ENCODE measurements at places on chromosomes 2 and 18. TPM values are rescaled to one million over a fixed set of nuclear protein-coding genes. Genes with fewer than 3 reads are reported as not detected.

Gene B4GALT6
- 3.6 TPM for total RNA-seq

Gene BMP10
- not detected for total RNA-seq

Gene ALPI
- not detected for total RNA-seq

Gene CNDP1
- total RNA-seq, result not detected

Gene NMS
- total RNA-seq, result not detected

Gene CHRNG
- not detected for total RNA-seq

Gene SNORC
- 0.72 TPM for total RNA-seq

Gene FHOD3
- not detected for total RNA-seq

- no peaks in the 10 kb centered on the region for H3K27me3 ChIP-seq
- no peak for DNase-seq
- peaks cover 13% of the 10 kb centered on the region for H3K4me1 ChIP-seq
These were observed 89.6 kb upstream of the PPP1CB start for GRCh38 chr2:28662044-28662443.

DNA sequence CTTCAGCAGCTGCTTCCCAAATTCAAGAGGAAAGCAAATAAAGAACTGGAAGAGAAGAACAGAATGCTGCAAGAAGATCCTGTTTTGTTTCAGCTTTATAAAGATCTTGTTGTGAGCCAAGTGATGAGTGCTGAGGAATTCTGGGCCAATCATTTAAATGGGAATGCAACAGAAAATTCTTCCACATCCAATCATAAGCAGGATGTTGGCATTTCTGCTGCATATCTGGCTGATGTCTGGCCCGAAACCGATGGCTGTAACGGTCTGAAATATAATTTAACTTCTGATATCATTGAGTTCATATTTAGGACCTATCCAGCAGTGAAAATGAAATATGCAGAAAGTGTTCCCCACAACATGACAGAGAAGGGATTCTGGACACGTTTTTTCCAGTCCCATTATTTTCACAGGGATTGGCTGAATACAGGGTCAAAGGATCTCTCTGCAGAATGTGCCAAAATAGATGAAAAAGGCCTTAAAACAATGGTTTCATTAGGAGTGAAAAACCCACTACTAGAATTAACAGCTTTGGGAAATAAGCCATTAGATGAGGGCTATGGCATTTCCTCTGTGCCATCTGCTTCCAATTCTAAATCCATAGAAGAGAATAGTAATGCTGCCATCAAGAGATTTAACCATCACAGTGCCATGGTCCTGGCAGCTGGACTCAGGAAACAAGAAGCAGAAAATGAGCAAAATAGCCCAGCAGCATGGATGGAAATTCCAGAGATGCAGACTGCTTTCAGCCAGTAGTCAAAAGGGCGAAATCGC, 175.6 kb downstream of the MC4R start:
- no peaks in the 10 kb centered on the region for H3K36me3 ChIP-seq
- no peak overlapping the region for H3K4me3 ChIP-seq
- no peaks in the 10 kb centered on the region for H3K27me3 ChIP-seq
- no peaks in the 10 kb centered on the region for H3K4me1 ChIP-seq
- H3K27ac ChIP-seq, result no peak overlapping the region

DNA sequence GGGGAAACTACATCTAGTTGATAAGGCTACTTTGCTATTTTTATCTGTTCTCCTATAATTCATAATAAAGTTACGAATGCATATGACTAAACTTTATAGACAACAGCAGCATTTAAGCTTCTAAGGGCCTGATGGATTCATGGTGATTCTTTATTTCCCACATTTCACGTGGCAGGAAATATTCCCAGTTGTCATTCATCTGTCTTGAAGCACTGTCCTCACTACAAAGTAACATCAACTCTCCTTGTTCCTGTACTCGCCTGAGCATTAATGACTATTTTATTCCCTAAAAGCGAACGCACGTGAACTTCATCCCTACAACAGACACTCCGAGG, 2.6 kb downstream of the SATB2 start:
- H3K36me3 ChIP-seq, result no peaks in the 10 kb centered on the region
- peaks cover 13% of the 10 kb centered on the region for H3K4me1 ChIP-seq
- no peak overlapping the region for H3K27ac ChIP-seq
- DNase-seq, result no peak
- no peak overlapping the region for H3K4me3 ChIP-seq

- no peak overlapping the region for H3K27ac ChIP-seq
- no peaks in the 10 kb centered on the region for H3K4me1 ChIP-seq
- H3K4me3 ChIP-seq, result no peak overlapping the region
These were observed 146.6 kb downstream of the GBX2 start for GRCh38 chr2:236021499-236022057.

- H3K27ac ChIP-seq, result no peak overlapping the region
- H3K36me3 ChIP-seq, result peaks cover 21% of the 10 kb centered on the region
- DNase-seq, result no peak
- no peak overlapping the region for H3K4me3 ChIP-seq
- peaks cover 4% of the 10 kb centered on the region for H3K4me1 ChIP-seq
These were observed 145.0 kb downstream of the TTC27 start for GRCh38 chr2:32772638-32773447.

DNA sequence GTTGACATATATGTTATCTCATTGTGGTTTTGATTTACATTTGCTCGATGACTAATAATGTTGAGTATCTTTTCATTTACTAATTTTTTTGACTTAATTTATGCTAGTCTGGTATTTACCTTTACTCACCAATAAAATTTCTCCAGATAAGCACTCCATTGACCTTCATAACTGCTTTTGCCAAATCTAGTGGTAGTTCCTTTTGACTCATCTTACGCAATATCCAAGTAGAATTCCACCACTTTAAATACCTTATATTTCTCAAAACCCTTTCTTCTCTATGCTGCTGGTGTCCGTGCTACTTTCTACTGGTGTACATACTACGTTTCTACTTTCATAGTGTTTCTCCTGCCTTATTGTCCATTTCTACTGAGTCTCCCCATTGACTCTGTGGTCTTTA, 407.6 kb upstream of the SPHKAP start:
- H3K4me3 ChIP-seq, result no peak overlapping the region
- H3K36me3 ChIP-seq, result no peaks in the 10 kb centered on the region
- H3K27me3 ChIP-seq, result no peaks in the 10 kb centered on the region
- no peak overlapping the region for H3K27ac ChIP-seq
- DNase-seq, result no peak
- H3K4me1 ChIP-seq, result no peaks in the 10 kb centered on the region

DNA sequence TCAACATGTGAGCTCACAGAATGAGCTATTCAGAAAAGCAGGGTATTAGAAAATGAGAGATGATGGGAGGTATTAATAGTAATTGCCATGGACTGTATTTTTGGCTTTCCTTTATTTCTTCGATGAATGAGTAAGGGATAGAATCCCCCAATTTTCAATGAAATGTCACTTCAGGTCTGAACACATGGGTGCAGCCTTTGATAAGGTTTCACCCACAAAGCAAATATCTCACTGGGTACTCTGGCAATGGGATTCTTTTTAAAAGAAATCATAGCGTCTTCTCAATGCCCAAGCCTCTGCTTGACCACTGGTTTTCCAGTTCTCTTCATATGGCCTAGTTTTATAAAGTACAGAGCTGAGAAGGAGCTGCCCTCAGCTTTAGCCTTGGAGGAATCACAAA, 610.5 kb upstream of the FANCL start:
- no peak for DNase-seq
- no peak overlapping the region for H3K4me3 ChIP-seq
- H3K27me3 ChIP-seq, result no peaks in the 10 kb centered on the region
- H3K36me3 ChIP-seq, result no peaks in the 10 kb centered on the region
- H3K27ac ChIP-seq, result no peak overlapping the region
- no peaks in the 10 kb centered on the region for H3K4me1 ChIP-seq

DNA sequence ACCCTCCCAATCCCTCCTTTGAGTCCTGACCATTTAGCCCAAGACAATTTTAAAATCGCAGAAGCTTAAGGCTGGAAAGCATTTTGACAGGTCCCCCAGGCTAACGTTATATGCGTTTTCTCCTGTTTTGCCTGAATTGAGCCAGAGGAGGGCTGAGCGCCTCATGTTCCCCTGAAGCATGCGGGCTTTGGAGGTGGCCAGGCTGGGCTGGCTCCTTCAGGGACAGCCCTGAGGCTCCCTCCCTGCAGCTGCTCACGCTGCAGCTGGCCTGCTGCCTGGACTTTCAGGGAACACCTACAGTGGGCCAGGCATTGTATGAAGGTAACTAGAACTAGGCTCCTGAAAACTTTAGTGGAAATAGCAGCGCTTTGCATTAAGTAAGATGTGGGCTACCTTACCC, 179.2 kb downstream of the ACKR3 start:
- H3K36me3 ChIP-seq, result no peaks in the 10 kb centered on the region
- no peaks in the 10 kb centered on the region for H3K4me1 ChIP-seq
- no peaks in the 10 kb centered on the region for H3K27me3 ChIP-seq
- no peak overlapping the region for H3K27ac ChIP-seq

GRCh38 chr2:217959723-217960122, 43.1 kb downstream of the TNS1 start:
- H3K27ac ChIP-seq, result no peak overlapping the region
- no peaks in the 10 kb centered on the region for H3K36me3 ChIP-seq
- no peak overlapping the region for H3K4me3 ChIP-seq
- peaks cover under 1% of the 10 kb centered on the region for H3K27me3 ChIP-seq
- no peak for DNase-seq
- no peaks in the 10 kb centered on the region for H3K4me1 ChIP-seq

DNA sequence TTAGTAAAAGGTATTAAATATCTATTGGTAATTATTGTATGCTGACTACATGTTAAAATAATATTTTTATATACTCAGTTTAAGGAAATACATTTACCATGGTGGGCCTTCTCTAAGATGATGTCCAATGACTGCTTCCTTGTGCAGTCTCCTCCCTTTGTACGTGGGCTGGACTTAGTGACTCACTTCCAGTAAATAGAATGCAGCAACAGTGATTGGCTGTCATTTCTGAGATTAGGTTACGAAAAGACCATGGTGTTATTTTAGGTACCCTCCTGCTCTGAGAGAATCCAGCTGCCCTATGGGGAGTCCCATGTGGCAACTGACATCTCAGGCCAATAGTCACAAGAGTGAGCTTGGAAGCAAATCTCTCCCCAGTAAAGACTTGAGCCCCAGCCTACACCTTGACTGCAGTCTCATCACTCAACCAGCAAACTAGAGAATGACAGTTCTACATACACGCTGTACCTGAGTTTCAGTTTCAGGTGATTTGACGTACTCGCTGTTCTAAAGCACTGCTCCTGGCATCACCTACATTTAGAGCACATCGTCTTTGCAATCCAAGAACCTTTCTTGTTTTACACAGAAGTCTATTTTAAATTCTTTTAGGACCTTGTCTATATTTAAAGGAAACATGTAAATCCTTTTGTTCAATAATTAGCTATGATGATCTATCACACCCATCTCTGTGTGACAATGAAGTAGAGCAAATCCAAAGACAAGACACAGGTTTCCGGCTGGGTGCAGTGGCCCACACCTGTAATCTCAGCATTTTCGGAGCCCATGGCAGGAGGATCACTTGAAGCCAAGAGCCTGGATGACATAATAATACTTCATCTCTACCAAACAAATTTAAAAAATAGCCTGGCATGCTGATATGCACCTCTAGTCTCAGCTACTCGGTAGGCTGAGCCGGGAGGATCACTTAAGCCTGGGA, 87.2 kb downstream of the COBLL1 start:
- H3K27me3 ChIP-seq, result no peaks in the 10 kb centered on the region
- no peaks in the 10 kb centered on the region for H3K4me1 ChIP-seq
- no peaks in the 10 kb centered on the region for H3K36me3 ChIP-seq

- H3K36me3 ChIP-seq, result peaks cover 9% of the 10 kb centered on the region
- H3K27ac ChIP-seq, result no peak overlapping the region
- no peak for DNase-seq
- peaks cover 3% of the 10 kb centered on the region for H3K4me1 ChIP-seq
- no peaks in the 10 kb centered on the region for H3K27me3 ChIP-seq
- H3K4me3 ChIP-seq, result no peak overlapping the region
These were observed 36.6 kb downstream of the EXOC6B start for GRCh38 chr2:72789241-72789640.

GRCh38 chr2:68739595-68740399, 5.2 kb downstream of the ARHGAP25 start:
- H3K27me3 ChIP-seq, result no peaks in the 10 kb centered on the region
- peak; percentile 44 for DNase-seq
- H3K36me3 ChIP-seq, result peaks cover 29% of the 10 kb centered on the region
- no peak overlapping the region for H3K27ac ChIP-seq
- H3K4me1 ChIP-seq, result peaks cover 65% of the 10 kb centered on the region

- H3K27me3 ChIP-seq, result peaks cover 13% of the 10 kb centered on the region
- H3K4me1 ChIP-seq, result no peaks in the 10 kb centered on the region
- H3K36me3 ChIP-seq, result no peaks in the 10 kb centered on the region
- no peak for DNase-seq
- H3K4me3 ChIP-seq, result no peak overlapping the region
These were observed 86.4 kb upstream of the KLHL29 start for GRCh38 chr2:23298551-23298950.

DNA sequence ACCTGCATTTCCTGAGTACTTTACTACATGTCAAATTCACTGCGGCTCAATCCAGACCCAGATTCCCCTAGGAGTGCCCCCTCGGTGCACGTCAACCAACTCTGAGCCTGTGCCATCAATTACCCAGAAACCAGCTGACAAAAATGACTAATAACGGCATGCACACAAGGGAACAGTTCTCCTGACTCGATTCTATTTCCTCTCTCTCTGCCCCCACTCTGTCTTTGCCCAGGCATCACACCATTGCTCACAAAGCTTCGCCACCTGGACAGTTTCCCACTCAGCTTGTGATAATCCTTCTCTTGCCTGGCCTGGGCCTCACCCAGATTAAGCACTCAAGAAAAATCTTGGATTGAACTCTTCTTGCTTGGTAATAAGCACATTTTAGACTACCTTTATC, 115.3 kb upstream of the NDUFV2 start:
- H3K4me1 ChIP-seq, result no peaks in the 10 kb centered on the region
- no peak overlapping the region for H3K4me3 ChIP-seq
- no peaks in the 10 kb centered on the region for H3K36me3 ChIP-seq
- H3K27ac ChIP-seq, result no peak overlapping the region

GRCh38 chr2:33788044-33788443, 188.9 kb upstream of the FAM98A start:
- peaks cover 2% of the 10 kb centered on the region for H3K27me3 ChIP-seq
- no peaks in the 10 kb centered on the region for H3K36me3 ChIP-seq
- H3K4me1 ChIP-seq, result no peaks in the 10 kb centered on the region
- DNase-seq, result no peak

- DNase-seq, result no peak
- H3K4me1 ChIP-seq, result no peaks in the 10 kb centered on the region
- H3K27me3 ChIP-seq, result no peaks in the 10 kb centered on the region
- no peak overlapping the region for H3K4me3 ChIP-seq
- peaks cover 20% of the 10 kb centered on the region for H3K36me3 ChIP-seq
- no peak overlapping the region for H3K27ac ChIP-seq
These were observed 147.9 kb upstream of the LTBP1 start for GRCh38 chr2:32798829-32799228.

GRCh38 chr18:57748770-57749603, 54.1 kb downstream of the ATP8B1 start:
- H3K27me3 ChIP-seq, result no peaks in the 10 kb centered on the region
- no peak overlapping the region for H3K4me3 ChIP-seq
- H3K36me3 ChIP-seq, result no peaks in the 10 kb centered on the region
- DNase-seq, result no peak
- H3K27ac ChIP-seq, result no peak overlapping the region

- H3K4me3 ChIP-seq, result no peak overlapping the region
- peak; percentile 90 for DNase-seq
- H3K4me1 ChIP-seq, result no peaks in the 10 kb centered on the region
These were observed 93.6 kb downstream of the ZAP70 start for GRCh38 chr2:97806738-97807618.
